ENCODE measurements at places on chromosomes 5 and 9. TPM values are rescaled to one million over a fixed set of nuclear protein-coding genes. Genes with fewer than 3 reads are reported as not detected.

DNA sequence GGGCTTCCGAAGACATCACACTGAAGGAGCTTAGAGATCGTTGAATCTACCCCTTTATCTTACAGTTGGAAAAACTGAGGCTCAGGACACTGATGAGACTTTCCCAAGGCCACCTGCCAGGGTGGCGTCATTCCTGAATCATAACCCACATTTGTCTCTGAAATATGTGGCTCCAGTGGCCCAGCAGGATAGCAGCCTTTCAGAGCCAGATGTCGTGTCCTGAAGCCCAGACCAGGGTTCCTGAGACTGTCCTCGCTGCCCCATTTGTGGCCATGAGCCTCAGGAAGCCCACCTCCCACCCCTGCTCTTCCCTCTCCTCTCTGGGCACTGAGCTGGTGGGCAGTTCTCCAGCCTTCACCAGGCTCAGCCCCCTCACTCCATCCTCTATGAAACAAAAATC lies 2.4 kb downstream of the HMCN2 start:
- peaks cover 3% of the 10 kb centered on the region for H3K4me1 ChIP-seq
- H3K4me3 ChIP-seq: no peak overlapping the region
- H3K27ac ChIP-seq: no peak overlapping the region
- no peak for DNase-seq

DNA sequence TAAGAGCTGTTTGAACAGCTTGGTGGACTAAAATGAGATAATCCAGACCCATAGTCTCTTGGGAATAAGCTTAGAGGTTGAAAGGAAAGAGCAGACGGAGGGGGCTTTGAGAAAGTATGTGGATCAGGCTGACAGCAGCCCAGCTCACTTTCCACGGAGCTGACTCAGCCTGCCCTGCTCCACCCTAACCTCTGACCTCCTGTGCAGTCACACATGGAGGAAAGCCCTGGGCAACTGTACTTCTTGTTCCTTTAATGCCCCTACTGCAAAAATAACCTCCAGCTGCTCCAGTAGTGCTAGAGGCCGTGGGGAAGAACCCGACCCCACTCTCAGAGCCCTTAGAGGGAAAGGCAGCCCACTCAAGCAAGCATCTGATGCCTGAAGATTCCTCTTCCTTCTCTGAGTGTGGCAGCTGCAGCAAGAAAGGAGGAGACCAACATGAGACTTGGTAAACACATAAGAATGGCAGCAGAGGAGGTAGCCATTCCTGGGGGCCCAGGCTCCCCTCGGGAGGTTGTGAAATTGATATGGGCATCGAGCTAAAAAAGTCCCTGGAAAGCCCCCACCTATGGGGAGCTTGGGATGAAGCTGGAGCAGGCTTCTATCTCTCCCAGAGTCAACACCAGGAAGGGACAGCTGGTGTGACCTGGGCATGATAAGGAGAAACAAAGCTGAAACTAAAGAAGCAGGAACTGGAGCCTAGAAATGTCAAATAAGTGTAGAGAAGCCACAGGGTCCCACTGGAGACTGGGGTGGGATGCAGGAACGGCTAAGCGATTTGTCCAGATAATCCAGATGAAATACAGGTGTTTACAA lies 204.3 kb downstream of the PIK3R1 start:
- no peaks in the 10 kb centered on the region for H3K36me3 ChIP-seq
- H3K27me3 ChIP-seq: no peaks in the 10 kb centered on the region
- no peak overlapping the region for H3K4me3 ChIP-seq

GRCh38 chr5:56055859-56056258 lies 61.1 kb upstream of the IL6ST start:
- H3K27me3 ChIP-seq: no peaks in the 10 kb centered on the region
- H3K36me3 ChIP-seq: no peaks in the 10 kb centered on the region
- no peak for DNase-seq
- H3K4me3 ChIP-seq: no peak overlapping the region

The TMEM174 gene
- not detected for total RNA-seq

DNA sequence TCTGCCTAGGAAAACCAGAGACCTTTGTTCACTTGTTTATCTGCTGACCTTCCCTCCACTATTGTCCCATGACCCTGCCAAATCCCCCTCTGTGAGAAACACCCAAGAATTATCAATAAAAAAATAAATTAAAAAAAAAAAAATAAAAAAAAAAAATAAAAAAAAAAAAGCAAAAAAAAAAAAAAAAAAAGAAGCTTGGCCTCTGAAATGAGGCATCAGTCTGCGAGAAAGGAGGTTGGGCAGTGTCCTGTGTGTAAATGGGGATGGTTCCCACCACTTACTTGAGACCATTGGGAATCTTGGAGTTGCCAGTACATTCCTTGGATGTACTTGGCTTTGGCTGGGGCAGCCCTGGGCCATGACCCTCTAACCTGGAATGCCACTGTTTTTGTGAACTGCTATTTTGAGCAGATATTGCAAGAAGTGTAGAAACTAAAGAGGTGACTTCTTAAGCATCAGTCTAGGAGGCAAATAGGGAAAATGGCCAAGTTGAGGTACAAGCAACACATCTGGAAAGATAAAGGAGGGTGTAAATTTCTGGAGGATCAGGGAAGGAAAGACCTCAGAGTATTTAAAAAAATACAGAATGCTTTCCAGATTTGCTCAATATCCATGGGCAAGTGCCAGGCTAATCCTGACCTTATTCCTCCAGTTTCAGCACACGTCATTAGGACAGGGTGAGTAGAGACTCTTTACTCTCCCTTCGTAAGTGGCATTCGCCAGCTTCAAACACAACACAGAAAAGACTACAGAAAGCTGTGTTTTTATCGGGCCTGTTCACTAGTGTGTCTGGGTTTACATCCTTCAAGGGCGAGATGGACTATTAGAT lies 58.1 kb downstream of the HSPA4 start:
- H3K4me3 ChIP-seq: no peak overlapping the region
- peaks cover 4% of the 10 kb centered on the region for H3K36me3 ChIP-seq
- peaks cover 9% of the 10 kb centered on the region for H3K4me1 ChIP-seq
- no peak for DNase-seq
- H3K27me3 ChIP-seq: no peaks in the 10 kb centered on the region

DNA sequence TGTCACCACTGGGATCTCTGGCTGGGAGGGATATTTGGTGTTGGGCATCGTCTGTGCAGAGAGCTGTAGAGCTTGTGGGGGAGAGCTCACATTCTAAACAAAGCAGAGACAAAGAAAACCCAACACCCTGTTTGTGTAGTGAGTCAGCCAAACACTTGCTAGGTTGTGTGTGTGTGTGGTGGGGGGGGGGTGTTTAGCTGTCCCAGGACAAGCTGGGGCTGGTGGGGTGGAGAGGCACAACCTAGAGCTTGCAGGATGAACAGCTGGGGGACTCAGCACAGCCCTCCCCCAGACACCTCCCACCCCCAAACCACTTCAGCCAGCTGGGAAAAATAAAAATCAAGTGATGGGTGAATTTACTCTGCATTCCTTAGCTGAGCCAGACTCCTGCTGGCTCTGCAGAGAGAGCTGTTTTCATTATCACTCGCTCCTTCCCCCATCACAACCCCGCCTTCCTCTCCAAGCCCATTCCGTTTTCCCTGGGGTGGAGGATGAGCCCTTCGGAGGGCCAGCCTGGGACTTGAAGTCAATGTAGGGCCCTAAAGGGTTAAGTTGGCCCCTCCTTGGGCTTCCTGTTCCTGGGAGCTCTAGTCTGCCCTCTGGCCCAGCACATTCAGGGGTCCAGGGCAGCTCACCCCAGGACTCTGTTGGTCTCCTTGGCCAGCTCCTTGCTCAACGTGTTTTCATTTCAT lies 2.6 kb downstream of the OLFML2A start:
- H3K27ac ChIP-seq: peak overlapping the region; percentile 77
- no peaks in the 10 kb centered on the region for H3K36me3 ChIP-seq
- no peak for DNase-seq
- H3K4me3 ChIP-seq: no peak overlapping the region
- no peaks in the 10 kb centered on the region for H3K27me3 ChIP-seq

GRCh38 chr9:76617497-76618175 lies 146.6 kb upstream of the PCA3 start:
- no peak for DNase-seq
- H3K27ac ChIP-seq: no peak overlapping the region
- no peaks in the 10 kb centered on the region for H3K36me3 ChIP-seq
- no peak overlapping the region for H3K4me3 ChIP-seq

DNA sequence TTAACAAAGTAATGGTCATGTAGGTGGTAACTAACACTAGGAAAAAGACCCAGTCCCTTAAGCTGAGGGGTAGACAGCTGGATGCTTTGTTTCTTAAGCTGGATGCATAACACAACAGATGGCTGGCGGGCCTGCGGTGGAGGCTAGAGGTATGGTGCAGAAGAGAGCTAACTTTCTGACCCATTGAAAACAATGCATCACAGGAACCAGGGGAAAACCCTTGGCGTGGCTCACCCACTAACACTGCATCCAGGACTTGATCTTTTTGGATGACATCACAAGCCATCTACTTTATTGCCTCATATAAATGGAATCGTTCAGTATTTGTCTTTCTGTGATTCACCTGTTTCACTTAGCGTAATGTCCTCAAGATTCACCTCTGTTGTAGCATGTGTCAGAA lies 138.7 kb downstream of the AUH start:
- no peak overlapping the region for H3K27ac ChIP-seq
- no peak overlapping the region for H3K4me3 ChIP-seq
- no peak for DNase-seq

DNA sequence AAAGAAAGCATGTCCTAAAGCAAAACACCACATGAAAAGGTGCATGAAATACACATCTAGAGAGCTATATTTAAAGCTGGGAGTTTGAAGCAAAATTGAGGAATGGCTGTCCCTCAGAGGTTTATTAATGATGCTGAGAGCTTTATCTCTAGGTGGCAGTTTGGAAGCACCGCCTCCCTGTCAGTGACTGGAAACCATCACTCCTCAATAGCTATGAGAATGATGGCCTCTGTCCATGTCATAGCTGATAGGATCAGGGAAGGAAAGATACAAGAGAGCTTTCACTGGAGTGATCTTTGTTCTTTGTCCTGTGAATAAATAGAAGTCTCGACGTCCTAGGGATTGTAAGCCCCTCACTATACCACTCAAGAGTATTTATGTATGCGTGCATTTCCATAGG lies 110.5 kb downstream of the NUDT12 start:
- no peak overlapping the region for H3K27ac ChIP-seq
- no peak overlapping the region for H3K4me3 ChIP-seq
- H3K27me3 ChIP-seq: no peaks in the 10 kb centered on the region
- DNase-seq: no peak
- no peaks in the 10 kb centered on the region for H3K4me1 ChIP-seq

The INSL6 gene
- total RNA-seq: not detected

- H3K27me3 ChIP-seq: no peaks in the 10 kb centered on the region
- no peaks in the 10 kb centered on the region for H3K4me1 ChIP-seq
- no peak for DNase-seq
- H3K4me3 ChIP-seq: no peak overlapping the region
- H3K27ac ChIP-seq: no peak overlapping the region
- H3K36me3 ChIP-seq: no peaks in the 10 kb centered on the region
Observed at GRCh38 chr5:67308988-67309688, 112.5 kb upstream of the CD180 start.

DNA sequence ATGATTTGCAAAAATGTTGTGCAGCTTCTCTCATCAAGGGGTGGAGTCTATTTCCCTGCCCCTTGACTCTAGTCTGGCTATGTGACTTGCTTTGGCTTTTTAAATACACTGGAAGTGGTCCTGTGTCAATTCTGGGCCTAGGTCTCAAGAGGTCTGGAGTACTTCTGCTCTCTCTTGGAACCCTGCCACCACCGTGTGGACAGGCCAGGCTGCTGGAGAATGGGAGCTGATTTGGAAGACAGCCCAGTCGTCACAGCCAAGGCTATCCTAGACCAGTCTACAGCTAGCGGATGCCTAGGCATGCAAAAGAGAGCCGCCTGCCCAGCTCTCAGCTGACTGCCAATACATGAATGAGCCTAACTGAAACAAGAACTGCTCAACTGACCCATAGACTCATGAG lies 56.7 kb upstream of the CLINT1 start:
- no peaks in the 10 kb centered on the region for H3K36me3 ChIP-seq
- H3K27ac ChIP-seq: no peak overlapping the region
- H3K4me1 ChIP-seq: no peaks in the 10 kb centered on the region
- no peak overlapping the region for H3K4me3 ChIP-seq
- no peak for DNase-seq

The NDUFA8 gene
- total RNA-seq: 55.5 TPM
